ENCODE measurements at places on chromosomes 16 and 17.

DNA sequence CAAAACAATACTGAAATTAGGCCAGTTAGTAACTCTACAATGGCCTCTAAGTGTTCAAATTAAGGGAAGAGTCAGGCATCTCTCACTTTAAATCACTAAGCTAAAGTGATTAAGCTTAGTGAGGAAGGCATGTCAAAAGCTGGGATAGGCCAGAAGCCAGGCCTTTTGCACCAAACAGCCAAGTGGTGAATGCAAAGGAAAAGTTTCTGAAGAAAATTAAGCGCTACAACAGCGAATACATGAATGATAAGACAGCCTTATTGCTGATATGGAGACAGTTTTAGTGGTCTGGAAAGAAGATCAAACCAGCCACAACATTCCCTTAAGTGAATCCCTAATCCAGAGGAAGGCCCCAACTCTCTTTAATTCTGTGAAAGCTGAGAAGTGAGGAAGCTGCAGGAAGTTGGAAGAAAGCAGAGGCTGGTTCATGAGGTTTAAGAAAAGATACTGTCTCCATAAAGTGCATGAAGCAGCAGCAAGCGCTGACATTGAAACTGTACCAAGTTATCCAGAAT is 12.1 kb downstream of the RFWD3 start:
- DNase-seq = no peak

DNA sequence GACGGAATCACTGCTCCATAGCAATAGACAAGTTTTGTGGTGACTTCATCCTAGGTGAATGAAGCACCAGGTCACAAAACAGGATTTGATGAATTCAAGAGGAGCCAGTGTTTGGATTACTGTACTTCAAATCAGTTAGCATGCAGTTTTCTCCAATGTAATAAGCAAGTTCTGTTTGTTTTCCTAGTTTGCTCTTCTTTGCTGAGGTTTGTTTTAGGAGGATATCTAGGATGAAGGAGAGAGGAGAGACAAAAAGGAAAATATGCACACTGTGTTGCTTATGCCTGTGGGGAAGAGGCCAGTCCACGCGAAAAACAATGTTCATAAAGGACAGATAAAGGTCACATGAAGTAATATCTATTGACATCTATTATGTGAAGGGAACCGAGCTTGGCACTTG is 9.0 kb downstream of the KRT37 start:
- DNase-seq = no peak

GRCh38 chr17:45149669-45150664 is 1.7 kb downstream of the HEXIM1 start:
- DNase-seq = peak; percentile 65

DNA sequence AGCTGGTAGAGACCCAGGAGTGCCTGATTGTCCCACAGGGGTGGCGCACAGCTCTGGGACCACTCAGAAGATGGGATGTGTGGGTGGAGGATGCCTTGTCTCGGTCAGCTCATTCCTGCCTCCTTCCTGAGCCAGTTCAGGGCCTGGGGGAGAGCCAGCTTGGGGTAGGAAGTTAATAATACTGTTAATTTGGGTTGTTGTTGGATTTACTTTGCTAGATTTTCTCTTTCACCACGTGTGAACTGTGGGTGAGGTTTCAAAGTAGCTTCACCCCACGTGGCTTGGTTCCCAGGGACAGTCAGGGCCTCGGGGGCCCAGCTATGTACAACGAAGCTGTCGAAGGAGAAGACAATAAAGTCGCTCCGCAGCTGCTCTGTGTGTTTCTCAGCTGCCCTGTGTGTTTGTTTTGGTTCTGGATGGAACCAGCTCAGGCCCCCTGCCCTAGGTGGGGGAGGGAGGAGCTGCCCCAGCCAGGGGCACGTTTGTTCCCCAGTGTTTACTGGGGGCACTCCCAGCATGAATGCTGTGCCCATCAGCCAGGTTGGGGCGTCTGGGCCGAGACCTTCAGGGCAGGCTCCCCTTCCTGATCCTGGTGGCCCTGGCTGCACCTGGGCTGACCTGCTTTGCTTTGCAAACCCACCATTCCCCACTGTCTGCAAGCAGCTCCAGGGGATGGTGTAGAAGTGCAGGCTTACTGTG is 2.3 kb downstream of the NUDT16L1 start:
- DNase-seq = no peak

DNA sequence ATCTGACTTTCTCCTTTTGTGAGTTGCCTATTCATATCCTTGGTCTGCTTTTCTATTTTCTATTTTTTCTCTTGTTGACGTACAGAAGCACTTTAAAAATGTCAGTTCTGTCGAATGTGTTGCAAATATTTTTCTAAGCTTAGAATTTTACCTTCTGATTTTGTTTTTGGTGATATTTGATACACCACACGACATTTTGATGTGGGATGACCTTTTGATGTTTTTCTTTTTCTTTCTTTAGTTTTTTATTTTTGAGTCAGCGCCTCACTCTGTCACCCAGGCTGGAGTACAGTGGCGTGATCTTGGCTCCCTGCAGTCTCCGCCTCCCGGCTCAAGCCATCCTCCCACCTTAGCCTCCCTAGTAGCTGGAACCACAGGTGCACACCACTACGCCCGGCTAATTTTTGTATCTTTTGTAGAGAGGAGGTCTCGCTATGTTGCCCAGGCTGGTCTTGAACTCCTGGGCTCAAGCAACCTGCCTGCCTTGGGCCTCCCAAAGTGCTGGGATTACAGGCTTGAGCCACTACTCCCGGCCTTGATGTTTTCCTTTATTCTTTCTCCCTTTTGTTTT is 39.6 kb downstream of the WSB1 start:
- DNase-seq = no peak

- DNase-seq = peak; percentile 99
Observed at GRCh38 chr17:81094509-81095382, 59.8 kb downstream of the BAIAP2 start.

GRCh38 chr17:64135000-64135399 is 5.1 kb upstream of the ERN1 start:
- no peak for DNase-seq

DNA sequence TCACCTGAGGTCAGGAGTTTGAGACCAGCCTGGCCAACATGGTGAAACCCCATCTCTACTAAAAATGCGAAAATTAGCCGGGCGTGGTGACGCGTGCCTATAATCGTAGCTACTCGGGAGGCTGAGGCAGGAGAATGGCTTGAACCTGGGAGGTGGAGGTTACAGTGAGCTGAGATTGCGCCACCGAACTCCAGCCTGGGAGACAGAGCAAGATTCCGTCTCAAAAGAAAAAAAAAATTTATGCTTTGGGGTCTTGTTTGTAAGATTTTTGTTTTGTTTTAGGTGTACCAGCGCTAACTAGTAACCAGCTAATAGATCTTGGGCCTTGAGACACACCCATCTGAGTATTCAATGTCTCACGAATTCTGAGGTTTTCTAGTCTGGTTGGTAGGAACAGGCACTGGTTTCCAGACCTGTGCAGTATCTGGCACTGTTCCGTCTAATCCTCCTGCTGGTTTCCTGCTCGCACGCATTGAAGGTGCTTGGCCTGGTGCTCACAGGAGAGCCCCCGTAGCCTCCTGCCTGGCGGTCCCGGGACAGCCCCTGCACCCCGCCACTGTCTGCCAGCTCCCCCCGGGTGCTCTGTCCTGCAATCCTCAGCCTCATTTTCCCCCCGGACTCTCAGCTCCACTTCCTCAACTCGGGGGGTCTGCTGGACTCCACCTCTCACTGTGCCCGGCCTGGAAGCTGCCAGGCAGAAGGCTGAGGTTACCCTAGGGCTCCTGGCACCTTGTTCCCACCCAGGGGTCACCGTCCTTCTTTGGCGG is 10.6 kb upstream of the DUS1L start:
- DNase-seq = no peak

DNA sequence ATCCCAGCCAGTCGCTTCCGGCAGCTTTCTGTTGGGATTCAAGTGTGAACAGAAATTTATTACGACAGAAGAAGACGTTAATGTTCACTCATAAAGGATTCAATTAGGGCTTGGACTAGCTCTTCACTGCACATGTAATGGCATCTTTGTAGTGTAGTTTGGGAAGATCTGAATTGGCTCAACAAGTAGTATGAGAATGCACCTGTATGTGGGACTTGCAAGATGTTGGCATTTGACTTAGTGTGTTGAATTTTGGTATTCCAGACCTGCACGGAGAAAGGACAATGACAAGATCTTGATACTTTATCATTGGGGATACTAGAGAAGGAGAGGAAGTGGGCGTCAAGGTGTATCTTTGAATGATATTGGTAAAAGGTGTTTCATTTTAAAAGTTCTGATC is 1.2 kb downstream of the PSMD11 start:
- no peak for DNase-seq

DNA sequence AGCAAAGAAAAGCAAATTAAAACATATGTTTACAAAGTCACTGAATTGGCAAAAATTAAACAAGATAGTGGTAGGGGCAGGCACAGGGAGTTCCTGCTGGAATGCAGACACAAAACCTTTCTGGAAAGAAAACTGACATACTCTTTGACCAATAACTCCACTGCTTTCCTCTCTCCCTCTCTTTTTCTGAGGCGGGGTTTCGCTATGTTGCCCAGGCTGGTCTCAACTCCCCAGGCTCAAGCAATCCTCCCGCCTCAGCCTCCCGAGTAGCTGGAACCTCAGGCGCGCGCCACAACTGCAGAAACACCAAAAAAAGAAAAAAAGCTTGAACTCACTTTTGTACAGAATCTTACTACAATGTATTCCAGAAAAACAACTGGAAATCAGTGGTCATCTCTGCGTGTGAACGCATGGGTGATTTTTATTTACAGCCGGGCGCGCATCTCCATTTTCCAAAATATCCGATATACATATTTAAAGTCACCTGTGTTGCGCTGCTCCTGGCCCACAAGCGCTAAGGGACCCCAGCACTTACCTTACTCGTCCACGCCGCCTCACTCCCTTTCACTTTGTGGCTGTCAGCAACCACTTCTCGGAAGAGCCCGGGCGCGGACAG is 480 bp downstream of the TXNL4B start:
- peak; percentile 50 for DNase-seq

DNA sequence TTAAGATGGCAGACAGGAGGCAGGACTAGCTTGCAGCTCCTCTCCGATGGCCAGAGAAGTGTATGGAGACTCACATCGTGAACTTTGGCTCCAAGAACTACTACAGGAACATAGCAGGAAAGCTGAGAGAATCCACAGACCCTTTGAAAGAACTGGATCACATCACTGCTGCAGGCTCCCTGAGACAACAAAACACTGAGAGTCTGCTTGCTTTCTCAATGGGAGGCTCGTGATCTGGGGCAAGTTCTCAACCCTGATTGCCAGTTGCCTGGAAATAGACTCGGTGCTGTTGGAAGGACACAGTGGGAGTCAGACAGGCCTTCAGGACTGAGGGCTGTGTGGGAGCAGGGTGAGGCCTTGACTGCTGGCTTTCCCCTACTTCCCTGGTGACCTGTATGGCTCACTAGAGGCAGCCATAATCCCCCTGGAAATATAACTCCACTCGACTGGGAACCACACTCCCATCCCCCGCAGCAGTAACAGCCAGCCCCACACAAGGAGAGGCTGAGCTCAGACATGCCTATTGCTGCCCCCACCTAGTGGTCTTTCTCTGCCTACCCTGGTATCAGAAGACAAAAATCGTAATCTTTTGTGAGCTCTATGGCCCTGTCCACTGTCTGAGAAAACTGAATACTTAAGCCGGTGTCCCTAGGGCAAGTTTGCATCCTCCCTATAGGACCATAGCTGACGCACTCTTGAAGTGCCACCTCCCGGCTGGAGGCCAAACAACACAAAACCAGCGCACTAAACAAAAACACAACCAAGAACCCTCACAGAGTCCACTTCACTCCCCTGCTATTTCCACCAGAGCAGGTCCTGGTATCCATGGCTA is 238.4 kb downstream of the CEP112 start:
- no peak for DNase-seq

DNA sequence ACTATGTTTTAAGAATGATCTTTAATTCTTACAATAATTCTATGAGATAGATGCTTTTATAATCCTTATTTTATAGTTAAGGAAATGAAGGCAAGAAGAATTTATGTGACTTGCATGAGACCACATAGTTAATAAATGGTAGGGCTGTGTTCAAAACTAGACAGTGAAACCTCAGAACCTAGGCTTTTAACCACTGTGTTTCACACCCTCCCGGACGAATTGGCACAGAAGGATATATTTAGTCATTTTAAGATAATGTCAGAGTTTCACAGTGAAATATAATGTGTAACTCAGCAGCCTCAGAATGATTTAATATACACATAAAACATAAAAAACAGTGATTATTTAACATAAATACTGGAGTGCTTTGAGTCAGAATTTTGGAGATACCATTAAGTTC is 57.0 kb downstream of the NSRP1 start:
- no peak for DNase-seq

- DNase-seq = no peak
Observed at GRCh38 chr16:12403746-12404658, 399.7 kb downstream of the CPPED1 start.

DNA sequence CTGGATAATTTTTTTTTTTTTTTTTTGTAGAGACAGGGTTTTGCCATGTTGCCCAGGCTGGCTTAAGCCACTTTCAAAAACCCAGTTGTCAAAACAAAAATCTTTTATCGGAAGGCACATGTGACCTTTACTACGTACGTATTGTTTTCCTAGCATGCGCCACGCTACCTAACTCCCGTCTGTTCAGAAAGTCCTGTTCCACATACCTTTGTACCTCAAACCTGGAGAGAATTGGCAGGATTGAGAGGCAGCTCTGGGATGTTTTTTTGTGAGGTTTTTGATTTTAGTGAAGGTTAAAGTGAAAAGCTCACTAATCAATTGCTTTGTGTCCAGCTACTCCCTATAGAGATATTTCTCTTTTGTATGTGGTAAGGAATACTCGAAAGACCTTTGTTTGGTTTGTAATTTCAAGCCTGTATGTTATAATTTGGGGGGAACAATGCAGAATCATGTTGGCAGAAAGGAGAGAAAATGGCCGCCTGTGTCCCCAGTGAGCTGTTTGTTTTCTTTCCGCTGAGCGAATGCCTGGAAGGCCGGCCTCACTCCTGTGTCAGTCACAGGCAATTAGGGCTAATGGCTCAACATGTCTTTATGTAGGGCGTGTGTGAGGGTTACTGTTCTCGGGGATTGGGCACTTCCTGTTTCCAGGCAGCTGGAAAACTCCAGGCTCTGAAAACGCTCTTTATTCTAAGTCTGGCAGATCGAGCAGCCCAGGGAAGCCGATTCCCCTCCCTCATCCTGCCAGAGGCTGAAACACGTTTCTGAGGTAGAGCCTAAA is 60.8 kb upstream of the CLEC18A start:
- DNase-seq = no peak

DNA sequence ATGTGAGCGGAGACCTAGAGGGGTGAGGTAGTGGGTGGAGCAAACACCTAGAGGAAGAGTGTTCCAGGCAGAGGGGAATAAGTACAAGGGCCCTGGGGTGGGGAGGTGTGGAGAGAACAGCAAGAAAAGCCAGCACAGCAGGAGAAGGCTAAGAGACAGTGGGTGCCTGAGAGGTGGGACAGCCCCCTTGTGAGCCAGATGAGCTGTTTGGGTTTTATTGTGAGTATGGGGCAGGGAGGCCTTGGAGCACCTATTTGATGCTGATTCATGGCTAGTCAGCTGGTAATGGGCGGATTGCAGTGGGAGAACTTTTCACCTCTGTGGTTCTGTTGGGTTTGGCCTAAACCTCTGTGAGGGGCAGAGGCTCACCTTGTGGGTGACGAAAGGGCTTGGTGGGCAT is 68.4 kb downstream of the ABCC1 start:
- DNase-seq = no peak

GRCh38 chr17:62187681-62188080 is 122.6 kb upstream of the MED13 start:
- DNase-seq = peak; percentile 49

GRCh38 chr16:67283826-67284555 is 4.7 kb downstream of the PLEKHG4 start:
- DNase-seq = no peak
